Glomerular endothelial cell (primary cell): ENCODE measurements at places on chromosomes 1 and 21.
A peak's percentile ranks its signal among the peaks of the same experiment; 100 is the strongest.

- DNase-seq, result no peak
These were observed 77.0 kb downstream of the FAM78B start for GRCh38 chr1:166089804-166090203.

- DNase-seq, result no peak
These were observed 674.5 kb upstream of the CXADR start for GRCh38 chr21:16838331-16838730.

- DNase-seq, result no peak
These were observed 683 bp upstream of the ZNF436 start for GRCh38 chr1:23370330-23370708.

- DNase-seq, result peak; percentile 37
These were observed 88.3 kb upstream of the NGF start for GRCh38 chr1:115426231-115426771.

GRCh38 chr1:87794788-87795614 lies 466.3 kb downstream of the LMO4 start:
- no peak for DNase-seq

GRCh38 chr1:36944883-36945282 lies 89.4 kb downstream of the GRIK3 start:
- no peak for DNase-seq

DNA sequence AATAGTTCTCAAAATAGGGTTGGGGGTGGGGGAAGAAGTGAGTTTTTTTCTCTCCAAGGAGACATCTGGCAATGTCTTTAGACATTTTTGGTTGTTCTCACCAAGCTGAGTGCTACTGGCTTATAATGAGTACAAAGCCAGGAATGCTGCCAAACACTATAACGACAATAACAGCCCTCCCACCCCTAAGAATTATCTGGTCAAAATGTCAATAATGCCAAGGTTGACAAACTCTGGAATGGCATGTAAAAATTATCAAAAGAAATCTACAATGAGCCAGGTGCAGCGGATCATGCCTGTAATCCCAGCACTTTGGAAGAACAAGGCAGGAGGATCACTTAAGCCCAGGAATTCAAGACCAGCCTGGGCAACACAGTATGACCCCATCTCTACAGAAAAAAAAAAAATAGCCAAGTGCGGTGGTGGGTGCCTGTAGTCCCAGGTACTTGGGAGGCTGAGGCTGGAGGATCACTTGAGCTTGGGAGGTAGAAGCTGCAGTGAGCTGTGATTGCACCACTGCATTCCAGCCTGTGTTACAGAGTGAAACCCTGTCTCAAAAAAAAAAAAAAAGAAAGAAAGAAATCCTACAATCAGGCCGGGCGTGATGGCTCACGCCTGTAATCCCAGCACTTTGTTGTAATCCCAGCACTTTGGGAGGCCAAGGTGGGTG lies 2.5 kb downstream of the ATP5PF start:
- DNase-seq, result no peak

GRCh38 chr1:54248966-54249365 lies 49.0 kb downstream of the MRPL37 start:
- DNase-seq, result no peak
